Ecto neural progenitor cell (in vitro differentiated cells): ENCODE measurements at places on chromosomes 5 and 9.

- no peak for DNase-seq
Measured at GRCh38 chr9:3887786-3888496, 362.1 kb upstream of the RFX3 start.

DNA sequence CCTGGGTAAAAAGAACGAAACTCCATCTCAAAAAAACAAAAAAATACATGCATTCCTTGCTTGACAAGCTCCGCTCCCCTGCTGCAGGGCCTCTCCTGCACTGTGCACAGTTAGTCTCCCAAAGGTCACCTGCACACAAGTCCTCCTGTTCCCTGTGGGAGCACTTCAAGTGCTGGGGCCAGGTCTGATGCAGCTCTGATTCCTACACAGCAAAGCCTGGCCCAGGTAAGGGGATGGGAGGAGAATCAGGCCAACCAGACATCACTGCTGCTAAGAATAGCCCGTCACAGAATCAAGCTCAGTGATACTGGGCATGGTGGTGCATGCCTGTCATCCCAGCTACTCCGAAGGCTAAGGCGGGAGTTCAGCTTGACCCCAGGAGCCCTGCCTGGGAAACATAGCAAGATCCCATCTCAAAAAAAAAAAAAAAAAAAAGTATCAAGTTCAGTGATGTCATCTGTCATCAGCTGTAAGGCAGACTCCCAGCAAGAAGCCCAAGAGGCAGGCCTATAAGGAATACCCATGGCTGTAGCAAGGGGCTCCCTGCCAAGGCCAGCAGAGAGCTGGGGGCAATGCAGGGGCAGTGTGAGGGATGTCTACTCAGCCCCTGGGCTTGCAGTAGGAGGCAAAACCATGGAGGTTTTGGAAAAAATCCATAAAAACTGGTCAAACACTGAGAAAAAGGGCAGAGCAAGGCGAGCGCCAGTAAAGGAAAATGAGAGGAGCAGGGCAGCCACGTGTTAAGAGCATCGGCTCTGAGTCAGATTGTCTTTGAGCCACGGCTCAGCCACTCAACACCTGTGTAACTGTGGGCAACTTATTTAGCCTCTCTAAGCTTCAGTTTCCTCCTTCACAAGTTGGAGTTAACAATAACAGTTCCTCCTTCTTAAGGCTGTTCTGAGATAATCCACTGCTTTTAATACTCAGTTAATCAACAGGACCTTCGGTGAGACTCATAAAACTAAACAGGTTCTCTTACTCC is 3.2 kb downstream of the TPM2 start:
- DNase-seq, result no peak

DNA sequence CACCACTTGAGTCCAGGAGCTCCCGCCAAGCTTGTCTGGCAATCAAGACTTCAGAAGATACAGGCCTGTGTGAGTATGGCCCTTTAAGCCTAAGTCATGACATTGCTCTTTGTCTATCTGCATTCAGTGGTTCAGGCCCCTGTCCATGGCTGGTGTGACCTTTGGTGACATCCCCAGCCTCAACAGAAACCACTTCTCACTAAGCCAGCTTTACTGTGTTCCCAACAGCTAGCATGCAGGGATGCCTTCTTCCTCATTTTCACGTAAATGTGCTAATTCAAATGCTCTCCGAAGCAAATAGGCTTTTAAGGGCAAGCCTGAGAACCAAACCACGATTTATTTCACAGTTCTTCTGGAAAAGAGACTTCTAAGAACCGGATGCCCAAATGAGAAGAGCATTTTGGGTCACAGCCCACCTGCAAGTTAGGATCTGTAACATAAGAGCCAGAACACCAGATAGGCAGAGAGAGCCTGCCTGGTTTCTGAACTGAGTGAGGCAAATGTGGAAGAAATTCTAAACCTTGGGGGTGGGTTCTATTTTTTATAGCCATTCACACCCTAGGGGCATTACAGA is 14.9 kb downstream of the CD180 start:
- DNase-seq, result peak; percentile 55

- DNase-seq, result no peak
Measured at GRCh38 chr5:127163750-127164149, 90.4 kb upstream of the C5orf63 start.

GRCh38 chr5:172876578-172876977 is 42.5 kb downstream of the ERGIC1 start:
- no peak for DNase-seq

GRCh38 chr9:113266174-113266573 is 9.2 kb downstream of the CDC26 start:
- DNase-seq, result no peak

GRCh38 chr5:176817841-176818377 is 7.5 kb downstream of the UNC5A start:
- peak; percentile 91 for DNase-seq

GRCh38 chr5:131394128-131394527 is 130.3 kb downstream of the CDC42SE2 start:
- DNase-seq, result no peak

DNA sequence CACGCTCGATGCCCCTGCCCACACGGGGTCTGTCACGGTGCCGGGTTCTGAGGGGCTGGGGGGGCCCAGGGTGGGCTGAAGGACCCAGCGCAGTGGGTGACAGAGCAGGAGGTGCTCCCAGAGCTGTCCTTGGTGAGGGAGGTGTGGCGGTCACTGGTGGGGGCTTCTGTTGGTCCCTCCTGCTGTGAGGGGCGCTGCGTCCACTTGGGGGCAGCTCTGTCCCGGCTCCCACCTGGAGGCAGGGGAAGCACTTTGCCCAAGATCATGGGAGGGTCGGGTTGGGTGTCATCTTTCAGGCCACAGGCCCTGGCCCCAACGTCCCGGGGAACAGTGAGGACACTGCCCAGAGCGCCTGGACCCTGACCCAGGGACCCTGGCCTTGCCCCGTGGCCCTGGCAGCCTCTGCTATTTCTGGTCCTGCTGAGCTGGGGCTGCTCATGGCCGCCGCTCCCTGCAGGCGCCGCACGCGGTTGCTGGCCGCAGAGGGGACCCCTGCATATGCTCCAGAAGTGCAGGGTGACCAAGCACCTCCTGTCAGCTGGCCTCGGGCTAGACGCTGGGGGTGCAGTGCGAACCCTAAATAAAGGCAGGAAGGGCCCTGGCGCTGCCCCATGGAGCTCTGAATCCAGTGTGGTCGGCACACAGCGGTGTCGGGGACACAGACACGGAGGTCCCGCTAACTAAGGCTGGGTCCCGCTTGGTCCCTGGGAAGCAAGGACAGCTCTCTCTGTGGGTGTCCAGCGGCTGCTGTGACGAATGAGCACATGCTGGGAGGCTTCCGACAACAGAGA is 11.6 kb upstream of the RNU6ATAC start:
- DNase-seq, result no peak

DNA sequence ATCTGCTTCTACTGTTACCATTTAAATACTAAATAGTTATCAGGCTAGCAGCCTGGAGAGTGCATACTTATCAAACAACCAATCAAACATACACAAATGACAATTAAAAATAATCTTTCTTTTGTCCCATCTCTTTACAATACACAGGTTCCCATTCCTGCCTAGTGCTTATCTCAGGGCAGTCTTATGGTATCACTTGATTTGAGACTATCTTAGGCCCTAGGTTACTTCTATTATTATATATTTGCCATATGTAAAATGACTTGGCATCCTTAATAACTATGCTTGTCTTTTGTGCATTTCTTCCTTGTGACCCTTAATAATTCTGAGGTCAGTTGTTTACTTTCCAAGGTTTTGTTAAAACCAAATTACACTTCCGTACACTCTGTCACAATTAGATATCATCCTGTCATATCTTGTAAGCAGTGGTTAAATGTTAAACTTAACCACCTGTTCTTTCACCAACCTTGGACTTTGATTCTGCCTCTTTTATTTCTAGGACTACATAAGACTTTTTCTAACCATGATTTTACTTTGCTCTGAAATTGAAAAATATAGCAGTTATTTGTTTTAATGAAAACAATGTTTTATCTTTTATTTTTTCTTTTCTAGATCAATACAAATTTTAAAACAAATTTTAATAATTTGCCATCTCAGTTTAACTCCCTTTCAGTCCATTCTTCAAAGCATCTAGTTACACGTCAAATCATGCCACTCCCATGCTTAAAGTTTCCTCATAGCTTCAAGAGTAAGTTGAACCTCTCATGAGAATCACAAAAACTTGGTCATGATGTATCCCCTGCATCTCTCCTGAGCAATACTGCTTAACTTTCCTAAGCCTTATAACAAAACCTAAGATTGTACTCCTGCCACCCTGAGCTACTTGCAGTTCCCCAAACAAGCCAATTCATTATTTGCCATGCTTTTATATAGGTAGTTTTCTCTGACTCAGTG is 281.3 kb downstream of the HCN1 start:
- no peak for DNase-seq

DNA sequence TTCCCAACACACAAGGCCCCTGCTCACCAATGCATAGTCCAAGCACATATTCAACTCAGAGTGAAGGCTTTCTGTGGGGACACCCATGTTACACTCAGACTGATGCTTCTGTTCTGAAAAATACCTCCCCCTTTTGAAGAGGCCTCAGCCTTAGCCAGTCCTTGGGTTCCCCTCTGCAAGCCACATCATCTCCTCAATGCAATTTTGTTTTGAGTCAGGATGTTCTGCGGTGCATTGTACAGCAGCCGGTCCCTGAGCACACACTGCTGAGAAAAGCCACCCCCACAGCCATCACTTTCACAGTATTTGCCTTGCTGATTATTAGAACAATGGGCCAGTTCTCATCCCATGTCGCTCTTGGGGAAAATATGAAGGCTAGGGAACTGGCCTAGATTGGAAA is 241.2 kb downstream of the FAM114A2 start:
- no peak for DNase-seq

DNA sequence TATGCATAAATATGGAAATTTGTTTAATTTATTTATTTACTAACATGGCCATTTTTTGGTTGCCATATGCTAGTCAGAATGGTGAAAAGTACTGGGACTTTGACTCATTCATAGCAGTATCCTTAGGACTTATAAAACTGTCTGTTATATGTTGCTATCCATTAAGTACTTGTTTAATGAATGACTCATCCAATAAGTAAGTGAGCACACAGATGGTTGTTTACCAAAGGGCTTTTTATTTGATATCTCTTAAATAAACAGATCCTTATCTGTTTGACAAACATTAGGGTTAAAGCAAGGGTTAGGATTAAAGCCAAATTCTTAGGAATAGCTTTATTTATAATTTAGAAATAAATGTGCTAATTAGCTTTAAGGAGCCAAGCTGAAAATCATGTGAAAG is 183.4 kb downstream of the FBXO4 start:
- DNase-seq, result no peak

DNA sequence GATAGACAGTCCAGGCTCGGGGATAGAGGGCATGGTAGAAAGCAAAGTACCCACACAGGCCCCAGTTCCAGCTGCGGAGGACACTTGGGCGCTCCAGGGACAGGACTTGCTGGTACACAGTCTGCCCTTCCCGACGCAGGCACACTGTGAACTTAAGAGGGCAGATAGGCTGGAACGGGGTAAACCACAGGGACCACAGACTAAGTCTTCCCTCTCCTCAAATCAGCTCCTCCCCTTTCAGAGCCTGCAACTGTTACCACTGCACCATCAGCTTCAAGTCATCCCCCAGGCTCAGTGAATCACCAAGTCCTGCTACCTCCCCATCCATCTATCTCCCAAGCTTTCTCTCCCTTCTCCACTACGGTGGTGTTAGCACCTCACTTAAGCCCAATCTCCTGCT is 7.3 kb downstream of the GBA2 start:
- no peak for DNase-seq

DNA sequence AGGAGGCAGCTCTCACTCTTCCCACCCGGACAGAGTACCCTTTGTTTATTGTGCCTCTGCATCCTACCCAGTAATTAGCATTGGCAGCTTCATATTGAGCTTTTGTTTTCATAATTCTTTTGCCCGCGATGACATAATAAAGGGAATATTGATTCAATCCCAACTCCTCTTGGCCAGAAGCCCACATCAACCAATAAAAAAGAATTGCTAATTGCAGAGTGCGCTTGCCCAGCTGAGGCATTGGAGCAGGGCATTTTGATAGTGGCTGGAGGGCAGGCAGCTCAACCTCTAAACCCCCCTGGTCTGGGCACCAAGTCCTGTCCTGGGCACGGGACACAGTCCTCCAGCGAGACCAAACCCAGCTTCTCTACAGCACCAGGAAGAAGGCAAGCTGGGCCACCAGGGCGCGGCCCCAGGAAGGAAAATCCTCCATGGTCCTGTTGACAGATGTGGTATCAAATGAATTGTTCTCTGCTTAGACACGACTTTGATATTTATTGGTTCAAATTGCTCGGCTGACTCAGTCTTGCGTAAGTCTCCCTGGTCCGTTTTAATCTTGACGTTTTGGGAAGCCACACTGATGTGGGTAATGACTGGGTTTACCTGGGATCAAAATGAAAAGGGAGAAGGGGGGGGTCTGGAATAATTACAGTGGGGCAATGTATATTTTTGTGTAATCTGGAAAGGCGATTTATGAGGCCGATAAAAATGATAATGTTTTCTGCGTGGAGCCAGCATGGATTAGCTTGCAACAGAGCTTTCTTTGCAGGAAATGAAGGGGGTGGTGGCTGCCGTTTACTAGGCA is 220.7 kb upstream of the MSX2 start:
- no peak for DNase-seq

GRCh38 chr9:20508242-20508641 is 114.1 kb downstream of the MLLT3 start:
- no peak for DNase-seq

DNA sequence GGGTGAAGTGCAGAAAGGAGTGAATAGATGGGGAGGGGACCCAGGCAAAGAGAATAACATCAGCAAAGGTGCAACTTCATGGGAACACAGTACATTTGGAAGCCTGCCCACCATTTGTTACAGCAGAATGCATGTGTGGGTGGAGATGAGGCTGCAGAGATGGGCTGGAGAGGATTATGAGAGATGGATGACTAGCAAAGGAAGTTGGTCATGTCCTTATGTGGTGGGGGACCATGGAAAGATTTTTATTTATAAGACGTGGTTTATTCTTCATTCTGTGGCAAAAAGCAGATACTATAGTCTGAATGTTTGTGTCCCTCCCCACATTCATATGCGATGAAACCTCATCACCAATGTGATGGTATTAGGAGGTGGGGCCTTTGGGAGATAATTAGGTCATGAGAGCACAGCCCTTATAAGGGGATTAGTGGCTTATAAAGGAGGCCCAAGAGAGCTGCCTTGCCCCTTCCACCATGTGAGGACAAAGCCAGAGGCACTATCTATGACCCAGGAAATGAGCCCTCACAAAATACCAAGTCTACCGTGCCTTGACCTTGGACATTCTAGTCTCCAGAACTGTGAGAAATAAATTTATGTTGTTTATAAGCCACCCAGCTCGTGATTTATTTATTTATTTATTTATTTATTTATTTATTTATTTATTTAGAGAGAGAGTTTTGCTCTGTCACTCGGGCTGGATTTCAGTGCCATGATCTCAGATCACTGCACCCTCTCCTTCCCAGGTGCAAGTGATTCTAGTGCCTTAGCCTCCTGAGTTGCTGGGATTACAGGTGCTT is 483.7 kb downstream of the RAB3C start:
- DNase-seq, result no peak

DNA sequence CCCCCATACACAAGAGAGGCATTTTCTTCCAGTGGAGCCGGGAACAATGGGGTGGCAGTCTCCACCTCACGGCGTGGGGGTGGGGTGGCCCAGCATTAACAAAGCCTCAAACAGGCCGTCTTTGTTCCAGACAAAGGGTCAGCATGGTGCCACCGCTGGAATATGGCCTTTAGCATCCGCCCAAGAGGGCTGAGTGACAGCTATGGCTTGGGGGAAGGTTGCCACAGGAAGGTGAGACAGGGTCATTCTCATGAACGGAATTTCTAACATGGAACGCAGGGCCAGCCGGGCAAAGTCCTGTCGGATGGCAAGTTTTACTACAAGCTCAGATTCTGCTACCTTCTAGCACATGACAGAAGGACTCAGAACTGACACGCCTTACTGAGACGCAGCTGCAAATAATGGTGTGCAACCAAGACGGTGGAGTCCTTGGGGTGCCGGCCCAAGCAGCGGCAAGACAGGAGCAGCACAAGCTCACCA is 64.0 kb downstream of the OTULIN start:
- peak; percentile 88 for DNase-seq
